ENCODE measurements at places on chromosomes 2 and 18. TPM values are rescaled to one million over a fixed set of nuclear protein-coding genes. Genes with fewer than 3 reads are reported as not detected.

Gene SCN2A
- total RNA-seq = 2.0 TPM

Gene ZBTB7C
- not detected for total RNA-seq

Gene TMEM247
- total RNA-seq = not detected

Gene GAL3ST2
- 0.85 TPM for total RNA-seq

Gene ERICH2
- not detected for total RNA-seq

Gene KIF3C
- total RNA-seq = 11.5 TPM

Gene PROKR1
- total RNA-seq = not detected

Gene PAX8
- 0.38 TPM for total RNA-seq

All from regular cardiac myocyte (primary cell).